Psoas muscle (tissue), 8 donors: ENCODE measurements at places on chromosomes 1 and 21. TPM values are rescaled to one million over a fixed set of nuclear protein-coding genes. Genes with fewer than 3 reads are reported as not detected.

Gene FAM110D
- polyA plus RNA-seq: 1.7 TPM

Gene CFAP107
- 0.04 TPM for polyA plus RNA-seq

Gene GUCA2B
- polyA plus RNA-seq: not detected

Gene TMEM50A
- 44.1 TPM for polyA plus RNA-seq

Gene TDRD5
- polyA plus RNA-seq: 0.03 TPM

Gene SIK1
- polyA plus RNA-seq: 1.7 TPM

Gene OR14A2
- not detected for polyA plus RNA-seq

Gene ARHGAP29
- 7.9 TPM for polyA plus RNA-seq

Gene SLC45A3
- polyA plus RNA-seq: 0.95 TPM

Gene DCST2
- 0.07 TPM for polyA plus RNA-seq

Gene FAM72C
- polyA plus RNA-seq: not detected

Gene RNU1-2
- polyA plus RNA-seq: not detected

Gene MROH7
- 0.48 TPM for polyA plus RNA-seq

Gene TMEM240
- 1.8 TPM for polyA plus RNA-seq

Gene CACNA1E
- polyA plus RNA-seq: not detected

Gene S100A8
- polyA plus RNA-seq: 25.2 TPM

Gene OR2M3
- polyA plus RNA-seq: not detected

Gene DEGS1
- 16.1 TPM for polyA plus RNA-seq

Gene MMEL1
- polyA plus RNA-seq: 0.08 TPM

Gene PAQR6
- polyA plus RNA-seq: 0.39 TPM

Gene ITLN2
- not detected for polyA plus RNA-seq

Gene C8A
- polyA plus RNA-seq: not detected

Gene ANXA9
- polyA plus RNA-seq: 0.10 TPM

Gene XCL1
- polyA plus RNA-seq: not detected

Gene CFAP74
- 0.01 TPM for polyA plus RNA-seq

Gene HSPB7
- 2,156 TPM for polyA plus RNA-seq

Gene ADAR
- 9.1 TPM for polyA plus RNA-seq

Gene TNFRSF9
- 0.01 TPM for polyA plus RNA-seq

Gene METTL18
- polyA plus RNA-seq: 8.4 TPM

Gene FAM177B
- polyA plus RNA-seq: 0.08 TPM

Gene GNAT2
- 0.07 TPM for polyA plus RNA-seq

Gene OVAAL
- polyA plus RNA-seq: not detected

Gene ETV3L
- not detected for polyA plus RNA-seq
